Naive thymus-derived CD8-positive, alpha-beta T cell (primary cell): ENCODE measurements at places on chromosomes 3 and 15. TPM values are rescaled to one million over a fixed set of nuclear protein-coding genes. Genes with fewer than 3 reads are reported as not detected.

GRCh38 chr3:133821767-133822638, 16.4 kb downstream of the SRPRB start:
- no peak for DNase-seq

DNA sequence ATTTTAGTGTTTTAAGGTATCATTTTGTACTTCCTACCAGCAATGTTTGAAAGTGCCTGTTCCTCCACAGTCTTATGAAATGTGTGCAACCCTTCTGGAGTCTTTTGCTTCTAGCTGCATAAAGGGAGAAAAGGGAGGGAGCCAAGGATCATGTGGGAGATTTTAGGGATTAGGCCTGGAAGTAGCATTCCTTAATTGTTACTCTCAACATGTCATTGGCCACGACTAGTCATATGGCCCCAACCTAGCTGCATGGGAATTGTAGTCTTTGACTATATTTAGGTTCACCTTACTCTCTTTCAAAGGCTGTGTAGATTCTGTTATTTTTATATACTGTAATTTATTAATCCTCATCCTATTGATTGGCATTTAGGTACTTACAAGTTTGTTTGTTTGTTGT, 14.9 kb downstream of the CRTAP start:
- no peak for DNase-seq

DNA sequence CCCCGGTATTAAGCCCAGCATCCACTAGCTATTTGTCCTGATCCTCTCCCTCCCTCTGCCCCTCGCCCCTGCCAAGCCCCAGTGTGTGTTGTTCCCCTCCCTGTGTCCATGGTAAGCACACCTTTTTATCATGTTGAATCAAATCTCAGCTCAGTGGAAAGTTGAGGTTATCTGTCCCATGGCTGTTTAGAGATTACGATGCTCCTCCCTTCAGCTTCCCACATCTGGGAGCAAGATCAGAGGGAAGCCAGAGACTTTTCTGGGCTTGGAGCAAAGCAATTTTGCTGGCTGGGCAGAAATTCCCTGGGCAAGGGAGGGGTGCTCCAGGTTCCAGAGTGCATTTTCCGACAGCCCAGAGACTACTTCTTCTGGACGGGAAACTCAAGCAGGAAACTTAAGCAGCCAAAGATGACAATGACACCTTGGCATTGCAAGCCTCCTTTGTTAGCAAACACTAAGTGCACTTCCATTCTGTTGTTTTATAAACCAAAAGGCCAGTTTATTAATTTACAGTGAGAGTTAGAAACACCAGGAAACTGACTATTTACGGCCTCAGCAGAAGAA, 104.5 kb downstream of the MESD start:
- no peak for DNase-seq

DNA sequence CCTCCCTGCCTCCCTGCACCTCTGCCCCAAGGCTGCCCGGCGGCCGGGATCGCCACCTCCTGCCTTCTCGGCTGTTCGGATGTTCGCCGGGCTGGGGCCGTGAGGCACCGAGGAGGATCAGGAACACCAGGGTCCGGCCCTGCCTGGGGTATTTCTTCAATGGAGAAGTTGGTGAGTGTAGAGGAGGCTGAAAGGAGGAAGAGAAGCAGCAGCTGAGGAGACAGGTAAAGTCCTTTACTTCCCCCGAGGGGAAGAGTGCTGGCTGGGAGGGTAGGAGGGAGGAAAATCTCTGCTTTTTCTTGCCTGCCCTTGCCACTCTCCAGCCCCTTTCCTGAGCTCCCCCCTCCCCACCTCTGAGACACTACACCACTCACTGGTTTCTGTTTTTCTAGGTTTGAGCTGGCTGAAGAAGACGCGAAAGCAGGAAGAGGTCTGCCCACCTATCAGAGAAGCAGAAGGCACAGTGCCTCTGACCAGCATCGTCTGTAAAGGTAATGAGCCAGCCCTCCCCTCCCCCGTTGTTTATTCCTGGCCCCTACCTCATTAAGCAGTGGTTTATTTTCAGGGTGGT, 519 bp downstream of the ASB7 start:
- DNase-seq = peak; percentile 24

The STRA6 gene
- not detected for total RNA-seq

The CSPG4 gene
- total RNA-seq = not detected
